Hepatocyte (in vitro differentiated cells): ENCODE measurements at places on chromosomes 5 and 9. TPM values are rescaled to one million over a fixed set of nuclear protein-coding genes. Genes with fewer than 3 reads are reported as not detected.

CYLC2 gene
- total RNA-seq, result not detected in 2 replicates

ADAMTS12 gene
- 8.7 and 8.9 TPM in 2 replicates for total RNA-seq

C1QTNF3 gene
- 4.3 and 7.4 TPM in 2 replicates for total RNA-seq

- DNase-seq, result no peak
Observed at GRCh38 chr5:129746876-129747275, 1.0 kb upstream of the MINAR2 start.

- DNase-seq, result no peak
Observed at GRCh38 chr5:173354645-173355044, 26.4 kb upstream of the STC2 start.

- DNase-seq, result no peak
Observed at GRCh38 chr9:38768351-38768761, 48.4 kb upstream of the FAM240B start.

DNA sequence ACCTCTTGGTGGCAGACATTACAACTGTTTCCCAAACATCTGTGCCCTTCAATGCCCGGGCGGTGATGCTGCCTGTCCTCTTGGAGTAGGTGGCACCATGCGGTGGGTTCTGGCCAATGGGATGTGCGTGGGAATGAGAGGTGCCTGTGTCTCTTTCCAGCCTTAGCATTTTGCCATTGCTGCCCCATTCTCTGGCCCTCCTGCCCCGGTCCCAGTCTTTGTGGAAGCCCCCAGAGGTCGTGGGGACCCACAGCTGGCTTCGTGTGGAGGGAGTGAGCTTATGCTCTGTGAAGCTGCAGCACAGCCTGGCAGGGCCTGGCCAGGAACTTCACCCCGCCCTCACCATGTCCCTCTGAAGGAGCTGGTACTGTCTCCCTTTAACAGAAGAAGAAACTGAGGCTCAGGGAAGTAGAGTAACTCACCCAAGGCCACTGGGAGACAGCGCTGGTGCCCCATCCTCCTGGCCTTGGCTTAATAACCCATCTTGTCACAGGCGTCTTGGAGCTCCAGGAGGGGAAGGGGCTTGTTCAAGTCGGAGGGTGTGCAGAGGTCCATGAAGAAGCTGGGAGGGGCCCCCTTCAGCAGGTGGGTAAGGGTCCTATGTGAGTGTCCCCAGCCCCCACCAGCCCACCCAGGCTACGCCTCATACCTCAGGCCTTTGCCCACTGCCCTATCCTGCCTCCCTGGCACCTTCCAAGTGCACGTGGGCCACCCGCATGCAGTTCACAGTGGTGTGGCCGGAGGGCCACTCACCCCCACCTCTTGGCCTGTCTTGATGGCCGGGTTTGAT, 173.6 kb downstream of the GAPVD1 start:
- no peak for DNase-seq

DNA sequence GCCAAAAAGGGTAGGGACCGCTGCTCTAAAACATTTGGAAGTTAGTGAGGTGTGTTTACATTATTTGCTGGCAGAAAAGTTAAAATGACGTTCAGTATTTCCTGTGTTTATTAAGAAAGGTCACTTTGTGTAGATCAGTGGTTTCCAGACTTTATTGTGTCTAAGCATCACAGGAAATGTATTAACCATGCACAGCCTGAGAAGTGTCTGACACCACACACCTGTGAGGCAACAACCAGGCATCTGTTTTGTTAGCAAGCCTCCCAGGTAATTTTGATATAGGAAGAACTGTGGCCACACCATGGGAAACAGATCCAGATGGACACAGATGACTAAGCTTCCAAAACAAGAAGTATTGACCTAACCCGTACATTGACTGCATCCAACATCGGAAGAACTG, 12.0 kb downstream of the TTC1 start:
- no peak for DNase-seq

GRCh38 chr5:172097356-172097755, 90.7 kb downstream of the STK10 start:
- DNase-seq, result no peak

GRCh38 chr9:3517377-3518048, 8.3 kb downstream of the RFX3 start:
- no peak for DNase-seq

DNA sequence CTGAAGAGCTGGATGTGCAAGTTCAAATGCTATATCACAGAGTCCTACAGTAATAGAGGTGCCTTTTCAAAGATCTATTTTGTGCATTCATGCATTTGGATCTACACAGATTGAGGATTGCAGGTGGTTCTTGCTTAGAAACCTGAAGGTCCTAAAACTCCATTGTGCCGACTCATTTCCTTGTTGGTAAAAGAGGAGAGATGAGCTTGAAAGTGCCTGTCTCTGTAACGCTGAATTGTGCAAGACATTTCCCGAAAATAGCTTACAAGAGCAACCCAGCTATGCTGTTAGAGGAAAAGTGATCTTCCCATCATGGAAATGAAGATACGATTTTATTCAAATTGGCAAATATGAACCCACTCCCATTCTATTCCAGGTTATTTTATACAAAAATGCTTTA, 110.7 kb upstream of the CXCL14 start:
- no peak for DNase-seq
